Hepatocyte (in vitro differentiated cells): ENCODE measurements at places on chromosomes 4 and X.

GRCh38 chrX:18102006-18102405 lies 118.7 kb downstream of the BEND2 start:
- no peak for DNase-seq

GRCh38 chr4:71541541-71541940 lies 202.7 kb downstream of the SLC4A4 start:
- DNase-seq = no peak

- peak; percentile 21 for DNase-seq
Observed at GRCh38 chr4:113499696-113500095, 261.8 kb downstream of the CAMK2D start.

GRCh38 chrX:57156397-57157049 lies 19.3 kb upstream of the SPIN2A start:
- peak; percentile 50 for DNase-seq

- no peak for DNase-seq
Observed at GRCh38 chrX:17077361-17077760, 130.9 kb downstream of the REPS2 start.

- no peak for DNase-seq
Observed at GRCh38 chrX:57565198-57565597, 26.6 kb upstream of the ZXDB start.

GRCh38 chrX:16136080-16136479 lies 12.7 kb downstream of the GRPR start:
- DNase-seq = no peak
